ENCODE measurements at places on chromosomes 11 and 22.

DNA sequence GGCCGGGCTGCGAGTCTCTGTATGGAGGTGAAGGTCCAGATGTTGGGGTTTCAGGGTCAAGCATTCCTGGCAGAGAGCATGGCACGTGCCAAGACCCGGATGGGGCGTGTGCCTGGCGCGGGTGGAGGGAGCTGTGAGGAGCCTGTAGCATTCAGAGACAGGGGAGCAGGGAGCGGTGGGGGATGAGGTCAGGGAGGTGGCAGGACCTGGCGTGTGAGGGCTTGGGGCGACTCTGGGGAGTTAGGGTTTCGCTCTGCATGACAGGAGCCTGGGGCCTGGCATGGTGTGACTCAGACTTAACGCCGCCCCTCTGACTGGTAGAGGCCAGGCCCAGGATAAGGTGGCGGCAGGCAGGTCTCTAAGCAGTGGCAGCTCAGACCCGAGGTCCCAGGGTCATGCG lies 103.0 kb downstream of the KCNQ1 start:
- no peak for DNase-seq

GRCh38 chr11:73493956-73494598 lies 103.8 kb downstream of the FAM168A start:
- no peak for DNase-seq

- no peak for DNase-seq
These were observed 118.4 kb downstream of the KIAA1671 start for GRCh38 chr22:25070956-25071355.

DNA sequence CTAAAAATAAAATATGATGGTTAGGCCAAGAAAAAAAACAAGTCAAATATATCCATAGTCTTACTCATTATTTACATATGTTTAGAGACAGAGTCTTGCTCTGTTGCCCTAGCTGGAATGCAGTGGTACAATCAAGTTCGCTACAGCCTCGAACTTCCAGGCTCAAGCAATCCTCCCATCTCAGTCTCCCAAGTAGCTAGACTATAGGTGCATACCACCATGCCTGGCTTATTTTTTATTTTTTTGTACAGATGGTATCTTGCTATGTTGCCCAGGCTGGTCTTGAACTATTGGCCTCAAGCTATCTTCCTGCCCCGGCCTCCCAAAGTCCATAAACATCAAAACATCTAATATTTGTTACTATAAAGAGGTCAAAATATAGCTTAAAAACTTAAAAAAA lies 36.1 kb downstream of the C2CD3 start:
- DNase-seq, result no peak

GRCh38 chr11:107744736-107745135 lies 32.9 kb upstream of the SLN start:
- DNase-seq, result no peak

DNA sequence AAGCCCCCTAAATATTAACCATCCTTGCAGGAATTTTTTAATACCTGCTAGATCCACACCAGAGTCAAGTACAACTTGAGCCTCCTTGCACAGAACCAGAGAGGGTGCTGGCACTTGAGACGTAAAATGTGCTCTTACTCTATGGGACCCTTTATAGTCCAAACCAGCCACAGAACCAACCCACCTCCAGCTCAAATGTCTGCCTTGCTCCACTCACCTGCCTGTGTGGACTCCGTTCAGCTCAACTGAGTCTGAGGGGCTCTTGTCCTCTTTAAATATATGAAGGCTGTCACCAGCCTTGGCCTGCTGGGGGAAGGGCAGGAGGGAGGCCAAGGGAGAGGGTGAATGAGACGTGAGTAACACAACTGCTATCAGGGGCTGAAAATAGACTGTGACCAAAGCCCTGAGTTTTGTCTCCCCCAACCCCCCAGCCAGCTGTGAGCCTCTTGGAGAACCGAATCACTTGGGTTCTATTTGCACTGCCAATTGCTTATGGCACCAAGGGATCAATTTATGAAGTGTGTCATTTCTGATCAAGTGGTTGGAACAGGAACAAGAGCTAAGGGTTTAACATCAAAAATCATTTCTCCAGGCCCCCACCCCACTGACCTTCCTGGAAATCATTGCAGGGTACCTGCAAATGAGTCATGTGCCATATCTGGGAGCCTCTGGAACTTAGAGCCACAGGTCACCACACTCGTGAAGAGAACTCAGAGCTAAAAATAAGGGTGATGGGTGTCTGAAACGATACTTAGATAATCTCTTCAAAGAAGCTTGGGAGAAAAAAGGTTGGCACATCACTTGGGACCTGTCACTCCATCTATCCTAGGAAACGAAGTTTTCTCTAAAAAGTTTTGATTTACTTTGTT lies at the start of gene CSRP3:
Gene CSRP3 (minus strand): TSS at position 247 of the 869 bp plus-strand sequence. CDS start 9,535 bp downstream, outside the sequence.
- DNase-seq, result no peak

DNA sequence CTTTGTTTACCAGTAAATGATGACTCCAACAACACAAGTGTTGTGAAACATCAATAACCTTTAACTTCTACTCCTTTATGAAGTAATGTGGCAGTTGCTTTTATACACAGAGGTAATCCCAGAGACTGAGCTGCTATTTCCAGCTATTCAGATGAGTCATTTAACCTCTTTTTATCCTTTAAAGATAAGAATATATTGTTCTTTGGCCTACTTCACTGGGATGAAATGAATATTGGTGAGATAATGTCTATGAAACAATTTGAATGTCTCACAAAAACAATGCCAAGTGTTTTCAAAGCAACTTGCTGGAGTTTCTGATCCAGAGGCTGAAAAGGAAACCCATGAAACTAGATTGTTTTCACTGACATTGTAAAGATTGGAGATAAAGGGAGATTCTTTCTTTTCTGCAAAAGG lies 564.4 kb upstream of the LUZP2 start:
- DNase-seq, result no peak

DNA sequence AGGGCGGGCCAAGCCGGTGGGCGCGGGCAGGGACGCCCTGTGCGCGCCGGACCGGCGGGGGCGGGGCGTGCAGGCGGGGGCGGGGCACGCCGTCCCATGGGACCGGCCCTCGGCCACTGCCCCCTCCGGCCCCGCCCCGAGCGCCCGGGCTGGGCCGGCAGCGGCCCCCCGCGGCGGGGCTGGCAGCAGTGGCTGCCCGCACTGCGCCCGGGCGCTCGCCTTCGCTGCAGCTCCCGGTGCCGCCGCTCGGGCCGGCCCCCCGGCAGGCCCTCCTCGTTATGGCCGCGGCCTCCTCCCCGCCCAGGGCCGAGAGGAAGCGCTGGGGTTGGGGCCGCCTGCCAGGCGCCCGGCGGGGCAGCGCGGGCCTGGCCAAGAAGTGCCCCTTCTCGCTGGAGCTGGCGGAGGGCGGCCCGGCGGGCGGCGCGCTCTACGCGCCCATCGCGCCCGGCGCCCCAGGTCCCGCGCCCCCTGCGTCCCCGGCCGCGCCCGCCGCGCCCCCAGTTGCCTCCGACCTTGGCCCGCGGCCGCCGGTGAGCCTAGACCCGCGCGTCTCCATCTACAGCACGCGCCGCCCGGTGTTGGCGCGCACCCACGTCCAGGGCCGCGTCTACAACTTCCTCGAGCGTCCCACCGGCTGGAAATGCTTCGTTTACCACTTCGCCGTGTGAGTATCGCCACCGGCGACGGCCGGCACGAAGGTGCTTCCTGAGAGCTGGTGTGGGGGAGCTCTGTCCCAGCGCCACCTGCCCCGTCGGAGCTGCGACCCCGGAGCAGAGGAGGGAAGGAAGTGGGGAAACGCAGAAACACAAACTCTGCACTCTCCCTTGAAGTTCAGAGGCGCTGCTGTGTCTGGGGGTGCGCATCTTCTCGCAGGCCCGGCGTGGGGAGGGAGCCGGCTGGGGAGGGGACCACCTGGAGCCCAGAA lies at the start of gene KCNQ1:
Gene KCNQ1 (plus strand): TSS at position 188 of the 925 bp plus-strand sequence. CDS start 91 bp downstream, at position 279.
- DNase-seq, result no peak

GRCh38 chr11:101516546-101516945 lies 67.3 kb downstream of the TRPC6 start:
- no peak for DNase-seq

DNA sequence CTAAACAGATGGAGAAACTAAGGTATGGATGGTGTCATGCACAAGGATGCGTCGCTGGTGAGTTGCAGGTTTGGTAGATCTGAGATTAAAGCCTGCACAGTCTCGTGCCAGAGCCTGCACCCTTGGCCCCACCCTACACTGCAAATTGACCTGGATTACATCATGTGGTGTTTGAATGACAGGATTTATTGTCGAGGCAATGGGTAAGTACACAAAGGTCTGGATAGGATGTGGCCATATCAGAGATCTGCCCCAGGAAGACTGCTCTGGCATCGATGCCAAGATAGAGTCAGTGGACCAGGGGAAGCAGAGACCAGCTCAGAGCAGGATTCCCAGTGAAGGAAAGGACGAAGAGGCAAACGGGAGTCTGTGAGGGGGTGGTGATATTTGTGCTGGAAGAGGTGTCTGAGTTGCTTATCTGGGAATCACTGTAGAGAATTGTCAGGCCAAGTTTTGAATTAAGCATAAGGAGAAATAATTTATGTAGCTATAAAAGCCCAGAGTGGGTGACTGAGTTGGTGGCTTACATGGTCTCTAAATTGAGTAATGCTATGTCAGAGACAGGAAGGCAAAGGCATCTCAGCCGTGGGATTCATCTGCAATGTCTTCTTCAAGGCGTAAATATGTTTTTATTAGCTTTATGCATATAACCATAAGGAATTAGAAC lies 499.6 kb upstream of the B3GAT1 start:
- no peak for DNase-seq

DNA sequence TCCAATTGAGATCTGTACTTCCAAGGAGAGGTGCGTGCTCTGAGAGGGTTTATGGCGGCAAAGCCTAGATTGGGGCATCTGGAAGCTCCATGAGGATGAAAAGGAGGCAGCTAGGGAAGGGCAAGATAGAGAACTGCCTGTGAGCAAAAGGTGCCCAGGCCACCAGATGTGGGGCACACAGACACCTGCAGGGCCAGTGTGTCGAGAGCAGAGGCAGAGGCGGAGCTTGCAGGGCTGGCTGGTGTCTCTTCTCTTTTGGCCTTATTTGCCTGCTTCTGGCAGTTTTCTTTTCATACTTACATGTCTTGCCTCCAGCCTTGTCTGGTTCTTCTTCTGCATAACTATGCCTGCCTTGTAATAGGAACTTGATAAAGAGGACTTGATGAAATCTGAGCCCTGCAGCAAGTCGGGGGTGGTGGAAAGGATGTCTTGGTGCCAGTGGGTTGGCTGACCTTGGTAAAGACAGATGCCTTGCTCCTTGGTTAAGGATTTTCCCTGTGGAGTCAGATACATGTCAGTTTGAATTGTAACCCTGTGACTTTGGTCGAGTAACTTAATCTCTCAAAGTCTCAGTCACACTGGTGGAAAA lies 680.3 kb downstream of the NTM start:
- no peak for DNase-seq

GRCh38 chr22:42655693-42656092 lies 6.5 kb upstream of the CYB5R3 start:
- DNase-seq, result no peak

- no peak for DNase-seq
These were observed 97.9 kb downstream of the PDHX start for GRCh38 chr11:35014346-35014745.

DNA sequence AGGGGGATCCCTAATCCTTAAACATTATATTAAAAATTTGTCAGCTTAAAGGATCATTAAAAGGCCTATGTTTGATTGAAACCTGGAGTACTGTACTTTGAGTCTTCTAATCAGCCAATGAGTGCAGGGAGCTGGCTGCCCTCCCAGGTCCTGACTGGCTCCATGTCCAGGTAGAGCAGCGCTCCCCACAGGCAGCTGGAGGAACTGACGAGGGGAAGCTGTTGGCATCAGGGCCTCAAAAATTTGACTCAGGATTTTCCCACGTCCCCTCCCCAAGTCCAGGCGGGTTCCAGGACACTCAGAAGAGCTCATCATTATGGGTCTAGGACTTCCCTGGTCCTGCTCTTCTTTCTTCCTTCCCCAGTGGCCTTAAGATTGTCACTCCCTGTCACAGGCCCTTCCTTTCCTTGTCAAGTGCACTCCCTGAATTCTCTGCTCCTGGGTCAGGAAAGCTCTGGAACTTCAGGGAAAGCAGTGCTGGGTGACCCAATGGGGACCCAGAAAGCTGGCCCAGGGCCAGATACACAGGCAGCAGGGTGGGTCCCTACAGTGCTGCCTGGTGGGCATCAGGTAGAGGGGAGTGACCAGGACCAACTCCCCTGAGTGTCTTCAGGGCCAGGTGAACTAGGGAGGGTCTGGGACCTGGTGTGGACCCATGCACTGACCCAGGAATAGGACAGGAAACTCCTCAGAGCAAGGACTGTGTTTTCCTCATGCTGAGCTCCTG lies 65.5 kb downstream of the GGTLC2 start:
- no peak for DNase-seq

- DNase-seq, result no peak
These were observed 70.1 kb upstream of the OLFML1 start for GRCh38 chr11:7414973-7415817.

- no peak for DNase-seq
These were observed 10.8 kb downstream of the OVOL1 start for GRCh38 chr11:65797711-65798110.

DNA sequence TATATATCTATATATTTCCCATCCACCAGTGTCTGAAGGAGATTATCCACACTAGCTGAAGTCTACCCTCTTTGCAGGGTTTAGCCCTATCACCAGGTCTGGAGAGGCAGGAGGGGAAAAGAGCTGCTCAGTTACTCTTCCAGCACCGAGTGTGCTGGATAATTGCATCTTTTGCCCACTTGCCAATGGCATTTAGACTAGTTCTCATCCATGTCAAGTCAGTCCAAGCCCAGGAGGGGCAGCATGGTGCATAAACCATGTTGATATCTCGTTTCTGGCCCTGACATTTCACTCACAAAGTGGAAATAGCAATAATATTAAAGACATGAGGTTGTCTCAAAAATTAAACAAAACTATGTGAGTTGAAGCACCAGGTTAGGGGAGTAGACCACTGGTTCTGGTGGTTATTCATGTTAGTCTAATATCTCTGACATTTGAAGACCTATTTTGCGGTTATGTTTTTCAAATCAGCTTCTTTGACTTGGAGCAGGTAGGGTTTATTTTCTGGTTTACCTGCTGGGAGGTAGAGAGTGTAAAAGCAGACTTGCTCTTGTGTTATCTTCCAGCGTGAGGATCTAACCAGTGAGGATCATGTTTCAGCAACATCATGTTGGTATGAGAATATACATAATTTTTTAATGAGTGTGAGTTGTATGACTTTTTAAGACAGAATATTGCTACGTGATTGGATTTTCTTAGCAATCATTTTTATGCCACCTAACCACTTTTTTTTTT lies 273.2 kb upstream of the KIRREL3 start:
- no peak for DNase-seq

GRCh38 chr11:70501933-70502540 lies 103.7 kb downstream of the CTTN start:
- DNase-seq, result no peak

- no peak for DNase-seq
These were observed 74.7 kb upstream of the SESN3 start for GRCh38 chr11:95305705-95306104.

DNA sequence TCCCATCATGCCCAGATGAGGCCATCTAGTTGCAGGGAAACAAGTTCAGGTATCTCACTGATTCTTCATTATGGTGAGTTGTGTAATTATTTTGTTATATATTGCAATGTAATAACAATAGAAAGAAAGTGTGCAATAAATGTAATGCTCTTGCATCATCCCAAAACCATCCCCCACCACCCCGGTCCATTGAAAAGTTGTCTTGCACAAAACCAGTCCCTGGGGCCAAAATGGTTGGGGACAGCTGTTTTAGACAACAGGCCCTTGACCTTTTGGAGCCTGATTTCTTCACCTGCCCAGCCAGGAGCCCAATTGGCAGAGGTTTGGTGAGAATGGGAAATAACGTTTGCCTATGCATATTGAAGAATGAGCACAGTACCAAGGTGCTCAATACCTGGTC lies 15.9 kb downstream of the MPEG1 start:
- DNase-seq, result no peak

- DNase-seq, result no peak
These were observed 11.3 kb upstream of the PMM1 start for GRCh38 chr22:41600976-41601375.

GRCh38 chr22:32818446-32819115 lies 17.1 kb downstream of the TIMP3 start:
- DNase-seq, result no peak

Measured in NCI-H1694 treated with DMSO at 0.1 percent for 48 hours (cell line).